ENCODE measurements at places on chromosomes 3 and 15.

GRCh38 chr15:34796847-34797435 is 1.6 kb upstream of the ACTC1 start:
- DNase-seq, result no peak

DNA sequence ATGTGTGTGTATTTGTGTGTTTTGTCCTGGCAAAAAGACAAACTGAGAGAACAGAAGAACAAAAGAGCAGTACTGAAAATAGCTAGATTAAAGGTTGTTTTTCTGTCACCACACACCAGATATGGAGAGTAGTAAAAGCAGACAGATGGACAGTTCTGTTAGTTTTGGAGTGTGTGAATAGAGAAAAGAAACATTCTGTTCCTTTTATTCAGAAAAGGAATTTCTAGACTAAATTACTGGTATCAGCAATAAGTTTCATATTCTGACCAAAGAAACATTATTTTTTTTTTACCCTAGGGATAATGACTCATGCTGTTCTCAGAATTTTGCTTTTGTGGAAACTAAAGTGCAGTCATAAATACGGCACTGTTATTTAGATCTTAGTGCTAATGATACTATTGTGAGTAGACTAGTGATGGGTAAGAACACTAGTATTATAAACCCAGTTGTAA is 32.9 kb downstream of the PIK3CA start:
- DNase-seq, result no peak

- DNase-seq, result no peak
These were observed 40.4 kb downstream of the LPP start for GRCh38 chr3:188194332-188194731.

DNA sequence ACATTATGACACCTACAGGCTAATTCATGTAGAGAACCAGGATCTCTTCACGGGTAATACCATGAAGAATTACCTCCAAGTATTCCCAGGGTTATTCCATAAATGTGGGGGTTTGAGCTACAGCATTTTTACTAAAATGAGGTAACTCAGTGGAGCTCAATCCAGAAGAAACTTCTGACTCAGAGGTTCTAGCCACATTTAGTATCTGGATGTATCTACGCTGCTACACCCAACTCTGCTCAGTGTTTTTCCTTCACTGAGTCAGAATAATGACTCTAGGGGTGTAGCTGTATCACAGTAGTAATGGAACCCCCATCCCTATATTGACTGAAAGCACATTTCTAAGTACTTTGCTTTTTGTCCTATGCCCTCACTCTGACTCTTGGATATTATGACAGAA is 52.4 kb downstream of the COPS2 start:
- no peak for DNase-seq

- no peak for DNase-seq
These were observed 314.5 kb upstream of the CCDC54 start for GRCh38 chr3:107062787-107063186.
